ENCODE measurements at places on chromosomes 13 and 19. TPM values are rescaled to one million over a fixed set of nuclear protein-coding genes. Genes with fewer than 3 reads are reported as not detected.
A peak's percentile ranks its signal among the peaks of the same experiment; 100 is the strongest.

- no peak for DNase-seq
Measured at GRCh38 chr13:37899753-37900152, 30.2 kb upstream of the TRPC4 start.

DNA sequence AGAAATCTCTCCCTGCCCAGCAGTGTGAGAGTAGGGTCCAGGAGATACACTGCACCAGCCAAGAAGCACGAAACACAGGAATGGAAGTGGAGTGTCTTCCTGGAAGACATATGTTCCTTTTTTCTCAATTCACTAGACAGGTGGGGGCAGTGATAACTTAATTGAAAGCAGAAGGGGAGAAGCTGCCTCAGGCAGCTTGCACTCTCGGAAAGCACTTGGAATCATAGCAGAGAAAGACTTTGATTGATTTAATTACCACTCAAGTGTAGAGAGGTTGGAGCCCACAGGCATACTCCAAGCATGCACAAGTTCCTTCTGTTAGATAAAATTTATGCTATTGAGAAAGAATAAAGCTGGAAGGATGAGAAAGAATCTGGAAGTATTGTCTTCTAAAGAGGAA, 249.4 kb downstream of the SLITRK6 start:
- no peak for DNase-seq

- DNase-seq: no peak
Measured at GRCh38 chr13:75395066-75395465, 86.9 kb downstream of the TBC1D4 start.

DNA sequence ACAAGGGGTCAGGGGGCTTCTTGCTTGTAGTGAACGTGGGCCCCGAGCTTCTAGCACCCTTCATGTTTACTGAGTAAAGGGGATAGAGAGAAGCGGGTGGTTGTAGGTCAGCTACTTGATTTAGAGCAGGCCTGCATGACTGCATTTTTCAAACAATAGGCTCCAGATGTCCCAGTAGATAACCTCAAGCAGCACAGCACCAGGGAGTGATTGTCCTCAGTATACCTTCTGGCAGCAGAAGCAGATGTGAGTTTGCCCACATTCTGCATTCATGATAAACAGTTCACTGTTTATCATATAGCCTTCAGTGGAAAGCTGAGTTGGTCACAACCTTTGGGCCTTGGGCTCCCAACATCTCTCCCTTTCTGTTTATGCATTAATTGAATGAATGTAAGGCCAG, 4.8 kb downstream of the ZNF439 start:
- DNase-seq: no peak

GRCh38 chr13:65275838-65276630, 1954.1 kb downstream of the PCDH9 start:
- peak; percentile 2 for DNase-seq

SIGLEC7 gene
- not detected for total RNA-seq

Measured in HT1080 (cell line).